ENCODE measurements at places on chromosomes 3 and 15. TPM values are rescaled to one million over a fixed set of nuclear protein-coding genes. Genes with fewer than 3 reads are reported as not detected.

GRCh38 chr3:127387556-127388153 is 99.8 kb upstream of the PRR20G start:
- DNase-seq: no peak

GRCh38 chr15:31305796-31306425 is 20.7 kb upstream of the KLF13 start:
- peak; percentile 40 for DNase-seq

DNA sequence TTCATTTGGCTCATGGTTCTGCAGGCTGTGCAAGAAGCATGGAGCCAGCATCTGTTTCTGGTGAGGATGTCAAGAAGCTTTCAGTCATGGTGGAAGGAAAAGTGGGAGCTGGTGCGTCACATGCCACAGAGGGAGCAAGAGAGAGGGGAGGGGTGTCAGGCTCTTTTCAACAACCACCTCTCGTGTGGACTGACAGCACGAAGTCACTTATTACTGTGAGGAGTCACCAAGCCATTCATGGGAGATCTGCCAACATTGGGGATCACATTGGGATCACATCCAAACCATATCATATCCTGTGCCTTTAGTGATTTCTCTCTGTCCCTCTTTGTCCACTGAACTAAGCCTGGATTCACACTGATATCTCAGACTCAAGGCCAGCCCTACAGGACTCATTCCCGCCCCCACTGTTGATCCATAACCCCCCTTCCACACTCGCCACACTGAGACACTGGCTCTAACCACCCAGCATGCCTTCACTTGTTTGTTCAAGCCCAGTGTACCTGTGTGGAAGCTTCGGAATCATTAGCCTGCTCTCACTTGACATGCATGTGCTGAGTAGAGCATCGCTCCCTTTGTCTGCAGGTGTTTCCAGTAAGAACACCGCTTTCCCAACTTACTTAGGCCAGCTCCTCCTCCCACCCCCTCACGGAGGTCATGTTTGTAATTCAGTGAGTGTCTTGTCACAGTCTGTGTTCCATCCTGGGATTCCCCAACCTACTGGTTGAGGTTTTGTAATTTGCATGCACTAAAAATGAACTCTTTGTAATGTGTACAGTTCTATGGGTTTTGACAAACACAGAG is 132.2 kb downstream of the KLF13 start:
- peak; percentile 48 for DNase-seq

DNA sequence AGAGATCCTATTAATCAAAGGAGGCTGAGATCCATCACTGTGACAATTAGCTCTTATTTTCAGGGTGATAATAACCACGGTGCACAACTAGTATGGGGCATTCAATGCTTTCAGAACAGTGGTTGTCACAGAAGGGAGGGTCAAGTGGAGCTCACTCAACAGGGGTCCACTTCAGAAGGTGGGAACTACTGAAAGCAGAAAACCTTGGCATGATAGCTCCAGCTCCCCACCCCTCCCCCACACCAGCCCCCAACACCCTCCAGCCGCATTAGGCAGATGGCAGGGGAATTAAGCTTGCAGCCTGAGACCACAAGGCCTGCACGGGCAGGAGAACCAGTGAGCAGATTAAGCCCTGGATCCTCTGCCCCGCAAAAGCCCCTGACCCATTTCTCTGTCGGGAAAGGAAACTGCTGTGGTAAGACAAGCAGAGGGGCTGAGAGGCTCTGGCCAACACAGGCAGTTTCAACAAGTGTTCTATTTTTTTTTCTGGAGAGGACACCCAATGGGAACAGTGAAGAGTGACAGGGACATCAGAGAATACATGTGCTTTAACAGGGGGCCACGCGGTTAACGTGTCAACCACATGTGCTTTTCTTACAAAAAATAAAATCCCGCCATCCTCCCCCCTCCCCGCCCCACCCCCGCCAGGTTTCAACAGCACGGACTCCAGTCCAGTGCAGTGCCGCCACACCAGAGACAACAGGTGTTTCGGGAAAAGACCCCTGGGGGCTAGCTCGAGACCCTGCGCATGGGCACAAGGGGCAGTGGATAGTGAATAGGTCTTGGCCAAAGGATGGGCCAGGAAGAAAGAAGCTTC is 997 bp downstream of the FYCO1 start:
- DNase-seq: no peak

GRCh38 chr15:65337436-65338070 is 33.1 kb downstream of the RNU5B-1 start:
- DNase-seq: no peak

DNA sequence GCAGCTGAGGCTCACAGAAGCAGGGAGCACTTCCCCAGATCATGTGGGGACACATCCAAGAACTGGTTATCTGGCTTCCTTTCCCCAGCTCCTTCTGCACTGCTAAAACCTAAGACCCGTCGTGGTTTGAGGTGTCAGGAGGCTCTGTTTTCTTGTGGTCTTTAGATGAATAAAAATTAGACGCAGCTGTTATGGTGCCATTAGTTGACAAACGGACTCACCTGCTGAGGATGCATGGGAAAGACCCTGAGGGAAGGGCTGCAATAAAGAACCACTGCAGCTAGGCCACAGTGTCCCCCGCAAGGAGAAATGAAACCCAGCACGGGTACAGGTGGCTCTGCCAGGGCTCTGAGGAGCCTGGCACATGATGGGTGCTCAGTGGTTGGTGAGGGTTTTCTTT is 99.4 kb downstream of the IQSEC1 start:
- DNase-seq: no peak

DNA sequence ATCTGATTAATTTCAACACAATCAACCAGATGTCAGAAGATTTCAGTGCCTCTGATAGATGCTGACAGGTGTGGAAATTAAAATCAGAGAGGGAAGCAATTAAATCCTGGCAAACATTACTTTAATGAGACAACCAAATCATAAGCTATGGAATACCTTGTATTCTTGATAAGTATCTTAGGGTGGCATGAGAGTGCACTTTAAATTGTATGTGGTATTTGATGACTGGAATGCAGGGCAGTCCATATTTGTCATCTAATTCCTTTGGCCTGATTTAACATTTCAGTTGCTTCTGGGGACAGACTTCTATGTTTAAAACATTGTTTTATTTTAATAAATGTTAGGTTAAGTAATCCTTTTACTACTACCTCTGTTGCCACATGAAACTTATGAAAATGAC is 184.1 kb downstream of the LPP start:
- DNase-seq: no peak

DNA sequence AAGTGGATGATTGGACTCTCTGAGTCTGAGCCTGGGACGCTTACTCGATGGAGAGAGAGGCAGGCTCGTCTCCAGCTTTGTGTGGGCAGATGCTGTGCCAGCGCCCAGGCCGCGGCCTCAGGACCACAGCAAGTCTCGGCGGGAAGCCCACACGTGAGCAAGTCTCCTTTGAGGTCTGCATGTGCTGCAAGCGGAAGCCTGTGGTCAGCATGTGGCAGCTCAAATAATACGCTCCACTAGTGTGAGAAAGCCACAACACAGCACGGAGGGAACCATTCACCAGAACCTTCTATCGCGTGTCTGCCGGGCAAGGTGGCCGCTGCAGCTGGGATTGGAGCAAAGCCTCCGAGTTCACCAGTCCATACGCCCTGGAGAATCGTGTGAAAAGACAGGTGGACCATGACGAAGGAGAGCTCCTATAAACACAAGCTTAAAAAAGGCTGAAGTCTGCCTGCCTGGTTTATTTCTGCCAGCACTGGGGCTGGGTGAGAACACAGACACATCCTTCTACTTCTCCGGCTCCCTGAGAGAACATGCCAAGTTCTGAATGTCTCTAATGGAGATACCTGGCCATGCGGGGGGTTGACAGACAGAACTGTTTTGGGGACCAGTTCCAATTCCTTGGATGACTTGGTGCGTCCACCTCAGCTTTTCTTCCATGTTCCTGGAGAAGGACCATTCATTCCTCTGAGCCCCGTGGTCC is 82.0 kb upstream of the LRIG1 start:
- no peak for DNase-seq

GRCh38 chr3:8278448-8278847 is 223.2 kb upstream of the LMCD1 start:
- no peak for DNase-seq

- DNase-seq: no peak
These were observed 64.6 kb downstream of the GOLGA6L7 start for GRCh38 chr15:28783873-28784272.

- DNase-seq: no peak
These were observed 75.6 kb downstream of the IQCH start for GRCh38 chr15:67329984-67330733.

- peak; percentile 74 for DNase-seq
These were observed 73.4 kb downstream of the CPN2 start for GRCh38 chr3:194277786-194278130.

- no peak for DNase-seq
These were observed 261.8 kb upstream of the DCBLD2 start for GRCh38 chr3:99163314-99163713.

DNA sequence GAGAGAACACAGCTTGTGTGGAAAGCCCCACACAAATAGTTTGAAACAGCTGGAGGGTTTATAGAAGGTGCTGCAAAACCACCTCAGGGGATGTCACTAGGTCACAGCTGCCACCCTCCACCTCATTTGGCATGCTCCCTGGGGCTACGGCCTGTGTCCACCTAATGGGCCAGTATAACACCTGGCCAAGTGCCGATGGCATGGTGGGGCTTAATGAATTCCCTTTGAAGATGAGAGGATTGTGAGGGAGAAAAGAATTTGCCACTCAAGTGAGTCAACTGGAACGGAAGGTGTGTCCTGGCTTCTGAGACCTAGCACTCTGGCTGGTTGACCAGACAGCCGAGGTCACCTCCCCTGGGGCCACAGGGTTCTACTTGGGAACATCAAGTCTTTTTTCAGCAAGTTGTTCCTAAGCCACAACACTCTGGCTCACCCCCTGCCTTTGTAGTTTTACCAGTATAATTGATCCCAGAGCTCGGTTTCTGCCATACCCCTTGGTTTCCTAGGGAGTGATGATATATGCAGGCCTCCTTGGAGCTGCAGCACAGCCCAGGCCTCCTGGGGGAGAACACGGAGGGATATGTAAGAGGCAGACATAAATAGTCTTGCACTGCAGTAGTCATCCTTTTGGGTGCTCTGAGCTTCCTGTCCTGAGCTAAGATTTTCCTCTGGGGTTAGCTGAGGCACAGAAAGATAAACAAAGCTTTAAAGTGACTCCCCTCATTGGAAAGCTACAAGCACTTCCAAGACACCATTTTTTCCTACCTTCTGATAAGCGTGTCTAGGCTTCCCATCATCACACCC is 178.2 kb upstream of the LPP start:
- DNase-seq: no peak

GRCh38 chr3:127133971-127134370 is 59.0 kb upstream of the PRR23E start:
- no peak for DNase-seq

DNA sequence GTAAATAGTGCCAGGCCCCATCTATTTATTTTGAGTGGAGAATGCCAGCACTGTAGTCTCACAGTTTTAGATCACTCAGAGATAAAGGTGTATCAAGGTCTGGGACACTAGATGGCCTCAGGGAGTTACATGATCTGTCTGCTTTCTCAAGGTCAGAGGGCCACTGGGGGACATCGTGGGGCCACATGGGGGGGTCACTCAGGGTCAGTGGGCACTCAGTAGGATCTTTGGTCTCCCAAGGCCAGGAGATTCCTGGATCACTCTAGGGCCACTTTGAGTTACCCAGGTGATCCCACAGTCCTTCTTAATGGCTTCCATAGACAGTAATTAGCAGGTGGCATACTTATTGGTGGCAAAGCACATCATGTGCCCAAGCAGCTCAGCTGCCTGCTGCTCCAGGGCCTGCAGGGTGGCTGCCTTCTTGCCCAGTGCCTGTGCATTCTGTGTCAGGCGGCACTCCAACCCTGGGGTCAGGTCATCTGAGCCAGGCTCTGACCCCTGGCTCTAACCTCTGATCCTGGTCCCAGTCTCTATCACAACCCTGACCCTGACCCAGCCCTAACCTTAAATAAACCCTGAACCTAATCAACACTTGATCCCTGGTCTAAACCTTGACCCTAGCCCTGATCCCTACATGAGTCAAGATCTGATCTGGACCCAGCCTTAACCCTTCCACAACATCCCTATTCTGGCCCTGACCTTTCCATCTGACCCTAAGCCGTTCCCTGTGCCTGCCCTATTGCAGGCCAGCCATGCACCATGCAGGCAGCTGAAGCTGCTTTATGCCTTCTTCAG is 1.8 kb upstream of the LAMB2 start:
- DNase-seq: no peak

- DNase-seq: no peak
These were observed 21.7 kb downstream of the GTF2E1 start for GRCh38 chr3:120764206-120764605.

- no peak for DNase-seq
These were observed 155.4 kb upstream of the CCDC54 start for GRCh38 chr3:107221856-107222255.

GRCh38 chr3:144496141-144496835 is 524.7 kb downstream of the DIPK2A start:
- no peak for DNase-seq

GRCh38 chr3:140023616-140024530 is 88.9 kb downstream of the CLSTN2 start:
- DNase-seq: peak; percentile 63

GRCh38 chr15:66955001-66955516 is 110.3 kb upstream of the SMAD3 start:
- DNase-seq: no peak

- DNase-seq: no peak
These were observed 162.5 kb downstream of the WNT7A start for GRCh38 chr3:13717222-13717895.

GRCh38 chr3:194688200-194688740 is 2.6 kb downstream of the FAM43A start:
- no peak for DNase-seq

DNA sequence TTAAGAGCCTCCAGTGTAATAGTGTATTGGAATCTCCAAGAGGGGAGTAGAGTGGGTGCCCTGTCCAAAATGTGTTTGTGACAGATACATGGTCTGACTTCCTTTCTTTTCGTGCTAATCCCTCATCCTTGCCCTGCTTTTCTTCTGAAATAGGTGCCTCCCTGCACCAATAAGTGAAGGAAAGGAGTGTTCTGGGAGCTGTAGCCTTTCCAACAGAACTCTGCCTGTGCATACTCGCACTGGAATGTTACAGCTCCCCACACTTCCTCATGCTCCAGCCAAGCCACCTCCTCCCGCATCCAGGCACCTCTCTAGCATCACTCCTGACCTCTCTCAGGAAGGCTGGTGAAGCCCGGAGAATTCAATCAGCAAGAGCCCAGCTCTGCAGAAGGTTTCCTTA is 478.0 kb downstream of the GABRG3 start:
- no peak for DNase-seq

DNA sequence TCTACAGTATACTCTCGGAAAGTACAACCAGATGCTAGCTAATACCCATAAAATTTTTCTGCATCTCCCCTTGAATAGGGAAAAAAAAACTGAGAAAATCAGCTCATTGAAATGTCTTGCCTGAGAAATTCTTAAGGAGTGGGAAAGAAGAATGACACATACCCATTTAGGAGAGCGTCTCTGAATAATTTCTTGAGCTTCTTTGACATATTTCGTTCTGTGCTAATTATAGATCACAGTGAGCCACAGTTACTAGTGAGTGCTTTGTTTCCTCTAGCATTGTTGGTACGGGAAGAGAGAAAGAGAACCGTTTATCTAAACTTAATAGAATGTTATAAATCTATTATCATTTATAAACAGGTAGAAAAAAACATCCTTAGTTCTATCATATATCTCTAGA is 588.4 kb downstream of the UNC13C start:
- DNase-seq: no peak

GRCh38 chr15:28006116-28006905 is 92.8 kb downstream of the OCA2 start:
- no peak for DNase-seq

DUOXA2 gene
- not detected for total RNA-seq

PRR20G gene
- not detected for total RNA-seq

TGM4 gene
- total RNA-seq: not detected

LMAN1L gene
- total RNA-seq: 13.8 TPM

TBC1D5 gene
- total RNA-seq: 35.2 TPM

CAV3 gene
- 22.9 TPM for total RNA-seq
